Activated CD8-positive, alpha-beta T cell treated with anti-CD3 and anti-CD28 coated beads, Interleukin-2, amount 10 ng/mL, durations not matched to agents 7 days and 5 days (primary cell): ENCODE measurements at places on chromosomes 2 and 18. TPM values are rescaled to one million over a fixed set of nuclear protein-coding genes. Genes with fewer than 3 reads are reported as not detected.

DNA sequence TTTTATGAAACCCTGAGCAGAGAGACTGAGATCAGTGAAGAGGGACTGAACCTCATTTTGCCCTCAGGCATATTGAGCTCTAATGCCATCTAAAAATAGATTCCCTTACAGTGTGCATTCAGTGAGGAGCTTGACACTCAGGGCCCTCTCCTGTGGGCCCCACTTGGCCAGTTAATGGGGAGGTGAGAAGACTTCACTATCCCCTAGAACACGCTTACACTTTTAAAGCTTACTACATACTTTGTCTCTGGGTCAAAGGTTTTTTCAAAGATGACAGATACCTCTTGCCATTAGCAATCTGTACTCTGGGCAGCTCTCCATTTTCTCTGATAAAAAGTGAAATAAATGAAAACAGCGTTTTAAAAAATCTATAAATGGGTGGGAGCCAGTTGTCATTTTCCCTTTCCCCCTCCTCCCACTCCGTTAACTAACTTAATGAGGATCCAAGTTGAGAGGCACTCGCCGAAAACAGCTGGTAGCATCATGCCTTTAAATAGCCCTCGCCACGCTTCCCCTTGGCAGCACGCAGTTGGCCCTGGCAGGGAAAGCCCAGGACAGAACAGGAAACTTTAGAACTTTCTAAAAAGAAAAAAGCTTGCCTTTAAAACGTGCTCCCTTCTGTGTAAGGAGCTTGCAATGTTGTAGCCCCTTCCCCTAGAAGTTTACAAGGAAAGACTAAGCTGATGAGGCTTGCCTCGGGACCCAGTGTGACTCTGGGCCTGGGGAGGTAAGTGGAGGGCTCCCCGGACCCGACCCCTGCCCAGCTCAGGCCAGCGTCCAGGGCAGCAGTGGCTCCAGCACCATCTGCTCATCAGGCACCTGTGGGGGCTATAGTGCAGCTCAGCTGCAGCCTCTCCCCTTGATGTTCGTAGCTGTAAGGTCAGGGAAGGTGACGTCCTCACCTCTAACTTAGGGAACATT is 58.8 kb upstream of the FOSL2 start:
- H3K4me1 ChIP-seq: peaks cover 9% of the 10 kb centered on the region
- DNase-seq: no peak
- H3K4me3 ChIP-seq: no peak overlapping the region
- H3K27me3 ChIP-seq: no peaks in the 10 kb centered on the region

- no peaks in the 10 kb centered on the region for H3K36me3 ChIP-seq
- no peak for DNase-seq
- H3K4me3 ChIP-seq: no peak overlapping the region
- H3K4me1 ChIP-seq: peaks cover 4% of the 10 kb centered on the region
- peaks cover 25% of the 10 kb centered on the region for H3K27me3 ChIP-seq
These were observed 226.5 kb downstream of the ANAPC1 start for GRCh38 chr2:111657351-111657975.

DNA sequence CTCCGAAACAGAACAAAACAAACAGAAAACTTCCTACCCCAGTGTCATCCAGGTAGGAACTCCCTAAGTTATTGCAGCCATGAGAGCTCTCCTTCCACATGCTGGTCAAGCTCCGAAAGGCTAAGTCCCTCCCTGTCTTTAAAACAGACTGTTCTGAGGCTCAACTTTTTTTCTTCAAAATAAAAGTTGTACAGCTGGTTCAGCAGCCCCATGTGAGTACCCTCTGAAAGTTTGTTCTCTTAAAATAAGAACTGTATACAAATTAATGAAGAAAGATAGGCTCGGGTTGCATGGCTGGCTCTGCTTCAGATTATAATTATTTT is at the start of gene PDE1A:
Gene PDE1A (minus strand): TSS at position 119 of the 323 bp plus-strand sequence.
- DNase-seq: no peak
- no peaks in the 10 kb centered on the region for H3K36me3 ChIP-seq
- no peak within 1 kb of the TSS for H3K27ac ChIP-seq
- H3K27me3 ChIP-seq: no peaks in the 10 kb centered on the region

- H3K36me3 ChIP-seq: no peaks in the 10 kb centered on the region
- no peak overlapping the region for H3K27ac ChIP-seq
- no peak overlapping the region for H3K4me3 ChIP-seq
- H3K27me3 ChIP-seq: peaks cover 5% of the 10 kb centered on the region
- H3K4me1 ChIP-seq: no peaks in the 10 kb centered on the region
These were observed 38.8 kb upstream of the DAPL1 start for GRCh38 chr2:158756331-158756730.

GRCh38 chr2:84022810-84023431 is 436.2 kb downstream of the SUCLG1 start:
- H3K27me3 ChIP-seq: no peaks in the 10 kb centered on the region
- peak; percentile 28 for DNase-seq
- no peak overlapping the region for H3K4me3 ChIP-seq
- no peaks in the 10 kb centered on the region for H3K4me1 ChIP-seq

GRCh38 chr2:230634146-230634545 is 78.5 kb upstream of the CAB39 start:
- no peaks in the 10 kb centered on the region for H3K36me3 ChIP-seq
- peaks cover 9% of the 10 kb centered on the region for H3K4me1 ChIP-seq
- H3K4me3 ChIP-seq: no peak overlapping the region

GRCh38 chr18:69383186-69383585 is 17.5 kb upstream of the DOK6 start:
- no peak for DNase-seq
- H3K36me3 ChIP-seq: no peaks in the 10 kb centered on the region
- H3K27me3 ChIP-seq: peaks cover 2% of the 10 kb centered on the region
- no peaks in the 10 kb centered on the region for H3K4me1 ChIP-seq
- H3K27ac ChIP-seq: no peak overlapping the region

GRCh38 chr2:6977786-6978185 is 60.6 kb downstream of the RNF144A start:
- no peaks in the 10 kb centered on the region for H3K27me3 ChIP-seq
- H3K27ac ChIP-seq: no peak overlapping the region
- no peaks in the 10 kb centered on the region for H3K4me1 ChIP-seq

DNA sequence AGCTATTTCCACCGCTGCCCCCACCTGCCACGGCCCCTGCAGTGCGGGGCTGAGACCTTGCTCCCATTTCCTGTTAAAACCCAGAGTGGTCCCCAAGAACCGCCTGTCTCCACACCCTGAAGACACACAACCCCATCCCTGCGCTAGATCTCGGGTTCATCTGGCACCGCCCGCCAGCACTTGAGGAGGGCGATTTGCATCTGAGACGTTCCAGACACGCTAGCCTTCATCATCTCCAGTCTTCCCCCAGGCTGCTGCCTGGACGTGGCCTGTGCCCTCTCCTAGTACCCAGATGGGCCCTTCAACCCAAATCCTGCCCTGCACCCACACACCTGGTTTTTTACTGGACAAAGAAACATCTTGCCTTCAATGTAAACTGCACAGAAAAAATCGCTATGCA is 49.8 kb downstream of the SLC66A2 start:
- H3K4me1 ChIP-seq: peaks cover 4% of the 10 kb centered on the region
- no peak overlapping the region for H3K4me3 ChIP-seq
- no peaks in the 10 kb centered on the region for H3K27me3 ChIP-seq

- H3K4me1 ChIP-seq: peaks cover 17% of the 10 kb centered on the region
- no peak overlapping the region for H3K27ac ChIP-seq
- DNase-seq: no peak
- H3K27me3 ChIP-seq: no peaks in the 10 kb centered on the region
- H3K4me3 ChIP-seq: no peak overlapping the region
These were observed 72.3 kb downstream of the IL1R2 start for GRCh38 chr2:102063941-102064678.

- H3K27me3 ChIP-seq: peaks cover 2% of the 10 kb centered on the region
- H3K27ac ChIP-seq: no peak overlapping the region
- H3K4me1 ChIP-seq: no peaks in the 10 kb centered on the region
These were observed 35.0 kb upstream of the IL1R2 start for GRCh38 chr2:101956465-101957438.

DNA sequence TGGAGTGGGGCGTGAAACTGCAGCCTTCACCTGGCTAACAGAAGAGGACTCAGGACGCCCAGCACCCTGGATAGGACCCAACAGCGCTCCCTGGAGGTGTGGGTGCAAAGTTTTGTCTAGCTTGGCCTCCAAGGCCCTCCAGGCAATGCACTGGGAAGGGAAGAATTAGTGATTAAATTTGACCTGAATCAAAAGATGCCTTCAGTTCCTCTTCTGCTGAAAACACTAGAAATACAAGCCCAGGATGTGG is 779 bp upstream of the TRIB2 start:
- peak; percentile 88 for DNase-seq
- H3K27me3 ChIP-seq: peaks cover 4% of the 10 kb centered on the region
- H3K36me3 ChIP-seq: peaks cover 29% of the 10 kb centered on the region

- no peak overlapping the region for H3K4me3 ChIP-seq
- no peaks in the 10 kb centered on the region for H3K27me3 ChIP-seq
- peak; percentile 32 for DNase-seq
- no peak overlapping the region for H3K27ac ChIP-seq
- no peaks in the 10 kb centered on the region for H3K4me1 ChIP-seq
These were observed 185.7 kb upstream of the KLHL29 start for GRCh38 chr2:23199115-23199918.

DNA sequence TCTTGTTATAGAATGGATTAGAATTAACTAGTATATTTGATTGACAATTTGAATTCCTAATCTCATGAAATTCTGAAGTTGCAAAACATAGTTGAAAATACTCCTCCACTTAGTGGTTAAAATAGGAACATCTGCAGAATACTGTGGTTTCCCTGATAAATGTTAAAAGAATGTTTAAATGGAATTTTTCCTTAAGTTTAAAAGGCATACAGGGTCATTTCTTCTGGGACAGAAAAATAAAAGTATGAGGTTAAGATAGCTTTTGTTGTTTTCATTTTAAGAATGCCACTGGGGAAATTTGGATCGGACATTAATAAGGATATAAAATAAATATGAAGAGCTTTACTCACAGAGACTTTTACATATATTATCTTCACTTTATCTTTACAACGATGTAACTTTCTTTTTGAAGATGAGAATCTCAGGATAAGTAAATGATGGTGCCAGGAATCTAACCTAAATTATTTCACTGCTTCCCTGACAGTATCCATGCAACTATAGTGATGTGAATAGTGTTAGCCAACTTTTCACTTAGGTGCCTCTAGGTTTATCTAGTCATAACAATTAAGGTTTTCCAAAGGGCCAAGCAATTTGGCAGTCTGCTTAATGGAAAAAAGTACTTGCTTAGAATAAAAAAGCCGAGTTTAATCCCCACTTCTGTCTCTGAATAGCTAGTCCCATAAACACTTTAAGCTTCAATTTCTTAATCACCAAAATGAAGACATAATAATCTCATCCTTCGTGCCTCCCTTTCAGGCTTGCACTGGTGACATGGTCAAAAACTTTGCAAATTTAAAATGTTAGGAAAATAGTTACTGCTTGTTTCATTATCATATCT is 151.8 kb upstream of the STK17B start:
- H3K27me3 ChIP-seq: peaks cover 8% of the 10 kb centered on the region
- H3K4me3 ChIP-seq: no peak overlapping the region
- no peak for DNase-seq

DNA sequence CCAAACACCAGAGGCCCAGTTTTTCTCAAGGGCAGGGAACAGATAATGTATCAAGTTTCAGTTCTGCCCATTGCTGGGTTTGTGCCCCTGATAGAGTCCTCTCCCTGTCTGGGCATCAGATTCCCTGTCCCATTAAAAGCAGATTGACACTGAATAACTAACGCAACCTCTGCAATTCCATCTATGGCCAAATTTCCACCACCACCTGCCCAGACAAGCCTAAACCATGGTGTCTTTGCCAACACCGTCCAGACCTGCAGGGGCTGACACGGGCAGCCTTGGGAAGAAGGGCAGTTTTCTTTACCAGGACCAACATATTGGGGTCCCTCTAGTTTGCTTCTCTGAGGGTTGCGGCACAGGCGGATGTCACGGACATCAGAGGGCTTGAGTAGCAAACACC is 26.4 kb upstream of the PAX8 start:
- peaks cover 27% of the 10 kb centered on the region for H3K27me3 ChIP-seq
- no peak overlapping the region for H3K27ac ChIP-seq
- H3K36me3 ChIP-seq: no peaks in the 10 kb centered on the region

DNA sequence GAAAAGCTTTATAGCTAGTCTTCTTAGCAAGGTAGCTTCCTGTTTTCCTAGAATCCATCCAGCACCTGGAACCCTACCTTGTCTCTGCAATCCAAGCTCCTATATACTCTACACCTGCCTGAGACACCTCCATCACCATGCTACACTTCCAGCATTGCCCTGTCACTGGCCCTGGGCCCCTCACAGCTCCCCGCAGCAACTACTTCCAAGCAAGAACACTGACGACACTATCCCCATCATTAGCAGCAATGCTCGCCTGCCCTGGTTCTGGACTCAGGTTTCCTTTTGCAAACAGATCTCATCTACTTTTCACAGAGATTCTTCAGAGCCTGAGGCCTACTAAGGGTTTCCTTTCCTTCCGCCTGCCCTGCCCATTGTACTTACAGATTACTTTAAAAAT is 121.1 kb downstream of the DTNB start:
- peaks cover 4% of the 10 kb centered on the region for H3K36me3 ChIP-seq
- no peak for DNase-seq
- peaks cover 20% of the 10 kb centered on the region for H3K4me1 ChIP-seq
- no peaks in the 10 kb centered on the region for H3K27me3 ChIP-seq
- no peak overlapping the region for H3K27ac ChIP-seq
- no peak overlapping the region for H3K4me3 ChIP-seq

DNA sequence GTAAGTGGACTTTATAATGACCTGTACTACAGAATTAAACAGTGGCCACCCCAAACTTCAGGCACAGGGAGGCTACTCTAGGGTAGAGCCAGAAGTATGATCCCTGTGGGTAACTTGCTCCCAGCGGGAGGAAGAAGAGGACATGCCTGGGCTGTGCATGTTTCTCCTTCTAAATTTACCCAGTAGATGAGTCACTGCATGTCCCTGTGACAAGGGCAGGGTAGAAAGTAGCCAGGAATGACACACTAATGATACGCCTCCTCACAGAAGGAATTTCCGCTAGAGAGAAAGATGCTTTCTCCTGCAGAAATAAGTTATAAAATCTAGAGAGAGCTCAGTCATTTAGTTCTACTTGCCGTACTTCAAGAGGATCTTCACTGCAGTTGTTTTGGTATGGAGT is 7.5 kb downstream of the ACYP2 start:
- peaks cover 18% of the 10 kb centered on the region for H3K36me3 ChIP-seq
- no peaks in the 10 kb centered on the region for H3K4me1 ChIP-seq
- no peaks in the 10 kb centered on the region for H3K27me3 ChIP-seq
- no peak overlapping the region for H3K4me3 ChIP-seq
- no peak overlapping the region for H3K27ac ChIP-seq

CIAO1 gene
- 64.9 TPM for total RNA-seq

CPO gene
- total RNA-seq: not detected

NHEJ1 gene
- 23.1 TPM for total RNA-seq
